Naive thymus-derived CD4-positive, alpha-beta T cell (primary cell): ENCODE measurements at places on chromosomes 1 and 21. TPM values are rescaled to one million over a fixed set of nuclear protein-coding genes. Genes with fewer than 3 reads are reported as not detected.
A peak's percentile ranks its signal among the peaks of the same experiment; 100 is the strongest.

DNA sequence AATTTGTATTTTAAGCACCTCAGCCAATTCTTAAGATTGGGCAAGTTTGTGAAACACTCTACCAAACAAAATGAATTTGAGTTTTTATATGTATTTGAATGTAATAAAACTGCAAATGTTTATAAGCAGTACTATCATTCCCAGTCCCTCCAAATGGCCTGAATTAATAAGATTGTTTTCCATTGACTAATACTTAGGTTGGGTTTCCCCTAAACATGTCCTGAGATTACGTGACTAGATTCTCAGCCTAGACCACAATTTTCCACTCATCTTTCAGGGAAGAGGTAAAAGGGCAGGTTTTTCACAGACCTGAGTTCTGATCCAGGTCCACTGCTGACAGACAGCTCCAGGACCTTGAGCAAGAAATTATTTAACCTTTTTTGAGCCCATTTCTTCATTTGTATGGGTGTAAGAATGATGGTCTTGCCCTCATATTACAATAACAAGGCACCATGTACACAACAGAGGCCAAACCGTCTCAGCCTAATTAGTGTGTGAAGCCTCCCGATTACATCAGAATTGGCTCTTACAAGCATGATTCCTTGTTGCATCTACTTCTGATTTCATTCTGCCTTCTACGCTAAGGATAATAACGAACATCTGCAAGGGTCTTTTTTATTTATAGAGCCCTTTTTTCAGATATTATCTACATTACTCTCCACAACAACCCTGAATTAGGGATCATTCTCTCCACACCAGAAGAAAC lies 51.2 kb downstream of the BEND5 start:
- no peak for DNase-seq

- DNase-seq: no peak
Observed at GRCh38 chr1:161111527-161111926, 6.3 kb downstream of the PFDN2 start.

DNA sequence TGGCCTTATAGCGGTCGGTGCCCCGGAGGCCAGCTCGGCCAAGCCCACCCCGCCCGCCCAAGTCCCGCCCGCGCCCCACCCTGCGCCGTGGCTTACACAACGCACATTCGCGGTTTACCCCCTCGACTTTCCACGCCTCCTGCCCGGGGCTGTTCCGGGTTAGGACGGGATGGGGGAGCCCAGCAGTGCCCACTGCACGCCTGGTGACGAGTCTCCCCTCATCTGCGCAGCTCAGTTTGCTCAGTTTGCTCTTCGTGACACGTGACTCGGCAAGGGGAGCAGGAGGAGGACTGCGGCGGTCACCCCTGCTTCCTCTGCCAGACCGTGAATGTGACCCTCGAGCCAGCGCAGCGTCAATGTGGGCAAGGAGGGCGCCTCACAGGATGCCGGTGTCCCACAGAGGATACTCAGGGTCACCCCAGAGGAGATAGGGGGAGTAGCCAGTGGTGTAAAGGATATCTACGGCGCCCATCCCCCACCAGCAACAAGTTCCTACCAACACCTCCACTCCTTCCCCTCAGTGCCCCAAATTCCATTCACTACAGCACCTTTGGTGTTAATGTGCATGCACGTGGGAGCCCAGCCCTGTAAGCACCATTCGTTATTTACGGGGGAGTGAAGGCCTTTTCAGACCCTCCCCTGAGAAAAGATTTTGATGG lies 350 bp upstream of the S100A6 start:
- DNase-seq: peak; percentile 82

GRCh38 chr1:65097076-65097475 lies 50.9 kb upstream of the AK4 start:
- DNase-seq: no peak

DNA sequence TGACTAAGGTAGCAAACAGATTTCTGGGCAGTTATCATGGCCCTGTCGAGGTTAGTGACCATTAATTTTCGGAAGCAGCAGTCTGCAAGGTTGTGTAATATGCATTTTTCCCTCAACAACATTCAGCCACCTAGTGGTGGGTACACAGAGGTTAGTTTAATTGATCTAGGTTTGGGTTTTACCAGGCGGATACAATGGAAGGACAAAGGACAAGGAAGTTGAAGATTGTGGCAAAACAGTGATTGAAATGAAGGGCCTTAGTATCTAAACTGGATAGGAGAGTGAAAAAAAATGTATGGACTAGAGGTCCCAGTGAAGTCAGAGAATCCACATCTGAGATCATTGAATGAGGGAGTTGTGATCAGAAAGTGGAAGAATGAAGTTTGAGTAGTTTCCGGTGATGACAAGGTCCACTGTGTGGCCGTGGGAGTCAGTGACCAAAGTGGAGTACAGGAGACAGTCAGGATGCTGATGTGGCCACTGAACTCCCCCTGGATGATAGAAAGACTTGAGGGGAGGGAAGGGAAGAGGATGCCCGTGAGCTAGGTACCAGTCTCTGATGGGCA lies 2.8 kb downstream of the ARMH1 start:
- DNase-seq: peak; percentile 10

DNA sequence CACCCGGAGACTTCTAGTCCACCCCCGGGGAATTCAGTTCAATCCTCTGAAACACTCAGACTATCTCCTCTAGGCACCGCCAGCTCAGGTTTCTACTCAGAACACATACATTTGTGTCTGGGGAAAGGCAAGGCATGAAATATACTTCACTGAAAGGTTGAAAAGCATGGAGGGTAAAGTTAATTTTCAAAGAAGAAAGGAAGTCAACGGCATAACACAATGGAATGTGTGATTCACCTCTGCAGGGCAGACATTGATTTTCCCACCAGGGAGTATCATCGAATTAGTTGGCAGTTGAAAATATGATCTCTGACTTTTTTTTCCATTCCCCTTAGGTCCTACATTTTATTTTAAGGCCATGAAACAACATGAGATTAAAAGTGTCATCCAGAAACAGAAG lies 669.4 kb downstream of the SMYD3 start:
- no peak for DNase-seq

DNA sequence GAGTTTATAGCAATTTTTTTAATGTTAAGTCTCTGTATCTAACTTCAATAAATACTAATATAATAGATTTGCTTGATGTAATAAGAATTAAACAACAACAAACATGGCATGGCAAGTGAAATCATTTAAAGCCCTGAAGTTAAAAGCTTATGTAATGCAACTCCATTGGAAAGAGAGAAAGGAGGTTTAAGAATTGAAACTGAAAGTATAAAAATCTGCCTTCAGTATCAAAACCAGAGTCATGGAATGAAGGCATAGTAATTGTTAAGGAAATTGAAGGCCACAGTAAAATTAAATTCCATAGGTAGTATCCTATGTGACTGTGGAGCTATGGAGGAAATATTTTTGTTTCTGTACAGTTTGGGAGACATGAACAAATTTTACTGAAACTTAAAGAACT lies 55.1 kb downstream of the PRDX6 start:
- DNase-seq: no peak

DNA sequence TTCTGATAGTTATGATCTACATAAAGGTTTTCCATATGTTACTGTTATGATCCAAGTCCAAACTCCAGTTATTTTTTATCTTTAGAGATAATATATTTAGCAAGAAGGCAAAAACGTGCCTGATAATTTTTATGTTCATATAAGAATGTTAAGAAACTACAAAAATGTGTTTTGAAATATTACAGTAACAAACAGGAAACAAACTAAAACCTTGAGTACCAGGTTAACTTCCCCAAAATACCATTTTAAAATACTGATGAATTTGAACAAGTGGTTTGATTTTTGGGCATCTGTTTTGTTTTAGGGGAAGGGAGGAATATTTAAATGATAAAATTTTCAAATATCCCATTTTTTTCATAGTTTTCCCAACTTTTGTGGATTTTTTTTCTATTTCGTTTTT lies 124.8 kb downstream of the NR5A2 start:
- DNase-seq: no peak

DNA sequence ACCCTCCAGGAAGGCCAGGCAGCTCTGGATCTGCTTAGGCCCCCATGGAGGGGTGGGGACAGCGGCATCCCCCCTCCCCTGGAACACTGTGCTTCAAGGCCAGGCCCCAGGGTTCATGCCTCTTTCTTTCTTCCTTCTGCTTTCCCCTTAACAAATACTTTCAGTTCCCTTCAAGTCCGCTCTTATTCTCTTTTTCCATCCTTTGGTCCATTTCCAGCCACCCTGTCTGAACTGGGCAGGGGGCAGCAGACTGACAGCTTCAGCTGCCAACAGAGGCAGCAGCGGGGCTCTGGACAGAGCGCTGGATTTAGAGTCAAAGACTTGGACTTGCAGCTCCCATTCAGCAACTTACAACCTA lies 1.1 kb upstream of the CD244 start:
- no peak for DNase-seq

DNA sequence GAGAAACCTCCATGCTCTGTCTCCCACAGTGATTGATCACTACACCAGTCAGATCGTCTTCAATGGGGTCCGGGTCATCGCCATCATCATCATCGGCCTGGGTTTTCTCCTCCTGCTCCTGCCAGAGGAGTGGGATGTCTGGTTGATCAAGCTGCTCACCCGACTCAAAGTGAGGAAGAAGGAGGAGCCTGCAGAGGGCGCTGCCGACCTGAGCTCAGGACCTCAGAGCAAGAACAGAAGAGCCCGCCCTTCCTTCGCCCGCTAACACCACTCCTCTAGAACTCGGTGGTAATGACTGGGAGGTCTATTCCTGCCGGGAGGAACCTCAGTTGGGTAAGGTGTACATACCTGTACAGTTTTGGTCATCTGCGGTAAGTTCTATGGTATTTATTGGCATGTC lies 50.3 kb upstream of the COA6 start:
- peak; percentile 61 for DNase-seq

- no peak for DNase-seq
Observed at GRCh38 chr1:204124639-204125038, 27.2 kb downstream of the ETNK2 start.

DNA sequence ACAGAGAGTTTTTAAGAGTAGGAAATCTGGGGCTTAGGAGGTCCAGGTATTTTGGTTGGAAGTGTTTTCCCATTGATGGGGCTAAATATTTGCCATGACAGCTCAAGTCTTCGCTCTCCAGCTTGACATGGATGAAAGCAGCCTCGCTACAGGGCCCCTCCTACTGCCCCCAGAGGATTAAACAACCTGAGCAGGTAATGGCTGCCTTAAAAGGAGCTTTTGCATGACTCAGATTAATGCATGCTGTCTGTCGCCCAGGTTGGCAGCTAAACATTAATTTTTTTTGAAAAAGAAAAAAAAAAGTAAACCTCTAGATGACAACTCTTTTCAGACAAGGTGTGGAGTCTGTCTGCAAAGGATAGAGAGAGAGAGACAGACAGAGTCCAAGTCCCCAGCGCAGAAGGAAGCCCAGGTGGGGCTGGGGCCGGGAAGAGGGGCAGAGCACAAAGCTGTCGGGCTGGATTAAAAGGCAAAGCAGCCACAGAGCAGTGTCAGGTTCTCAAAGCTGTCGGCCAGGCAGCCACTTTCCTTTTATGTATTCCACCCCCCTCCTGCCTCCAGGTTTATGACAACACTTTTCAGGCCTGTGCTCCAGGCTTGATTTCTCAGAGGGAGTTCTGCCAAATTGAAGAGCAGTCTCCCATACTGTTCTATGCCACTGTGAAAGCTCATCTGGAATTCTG lies 127.9 kb downstream of the CLIC6 start:
- no peak for DNase-seq

DNA sequence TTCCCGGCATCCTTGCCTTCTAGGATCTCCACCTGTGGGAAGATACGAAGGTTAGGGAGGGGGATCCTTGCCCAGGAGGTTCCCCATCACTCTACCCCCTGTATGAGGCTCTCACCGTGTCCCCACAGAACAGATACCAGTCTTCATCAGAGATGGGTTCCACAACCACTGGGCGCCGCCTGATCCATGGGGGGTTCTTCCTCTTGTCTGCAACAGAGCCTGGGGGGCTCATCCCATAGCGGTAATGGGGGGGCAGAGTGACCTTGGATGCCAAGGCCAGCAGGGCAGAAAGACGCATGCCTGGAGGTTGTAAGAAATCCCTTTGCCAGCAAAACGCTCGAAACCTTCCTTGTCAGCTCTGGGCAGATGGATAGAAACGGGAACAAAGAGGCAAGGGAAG lies 2.5 kb downstream of the MRPL24 start:
- no peak for DNase-seq

GRCh38 chr1:213457186-213457585 lies 406.1 kb downstream of the RPS6KC1 start:
- no peak for DNase-seq

- no peak for DNase-seq
Observed at GRCh38 chr1:44200336-44200735, 12.9 kb upstream of the DMAP1 start.

GRCh38 chr1:29383746-29384371 lies 147.5 kb downstream of the PTPRU start:
- DNase-seq: no peak

DNA sequence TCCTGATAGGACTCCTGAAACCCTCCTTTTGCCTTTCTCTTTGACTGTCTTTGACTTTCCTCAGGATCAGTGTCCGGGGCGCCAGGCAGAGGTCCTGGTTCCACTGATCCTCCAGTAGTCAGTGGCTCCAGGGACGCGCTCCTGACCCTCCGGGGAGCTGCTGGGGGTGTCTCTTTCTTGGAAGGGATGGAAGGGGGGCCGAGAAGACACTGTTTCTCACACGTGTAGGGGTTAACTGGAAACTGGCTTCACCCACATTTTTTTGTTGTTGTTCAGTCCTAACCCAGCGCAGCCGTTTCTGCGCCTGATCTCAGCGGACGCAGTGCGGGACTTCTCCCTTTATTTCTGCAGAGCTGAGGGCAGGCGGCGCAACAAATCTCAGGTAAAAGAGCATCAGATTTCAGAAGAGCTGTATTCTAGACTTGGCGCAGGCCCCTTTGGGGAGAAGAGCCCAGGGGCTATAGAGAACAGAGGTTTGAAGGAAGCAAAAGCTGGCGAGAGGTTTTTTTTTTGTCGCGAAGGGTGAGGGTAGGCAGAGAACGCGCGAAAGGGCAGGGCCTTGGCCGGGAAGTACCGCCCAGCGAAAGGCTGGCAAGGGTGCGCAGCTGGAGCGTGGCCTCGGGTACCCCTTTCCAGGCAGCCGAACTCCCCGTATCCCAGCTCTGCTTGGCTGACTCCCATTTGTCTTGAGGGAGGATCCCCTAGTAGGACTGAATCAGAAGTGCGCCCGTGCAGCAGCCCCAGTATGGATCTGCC lies 4.3 kb upstream of the LHX9 start:
- DNase-seq: no peak

- DNase-seq: peak; percentile 73
Observed at GRCh38 chr1:151443846-151444782, 15.2 kb downstream of the POGZ start.

GRCh38 chr21:45125357-45125756 lies 51.0 kb downstream of the ADARB1 start:
- no peak for DNase-seq

Gene SH3GLB1
- total RNA-seq: 36.7 TPM

Gene HES2
- not detected for total RNA-seq

Gene COL16A1
- not detected for total RNA-seq

Gene MAN1C1
- 61.0 TPM for total RNA-seq

Gene RHD
- not detected in 2 replicates for total RNA-seq

Gene KCNK2
- total RNA-seq: not detected in 2 replicates

Gene MROH7
- 0.42 TPM for total RNA-seq

Gene HAO2
- total RNA-seq: not detected

Gene C1orf87
- total RNA-seq: not detected
